ENCODE measurements at places on chromosomes 4 and X.

GRCh38 chr4:112321776-112322684 lies 24.9 kb downstream of the ALPK1 start:
- peak; percentile 26 for DNase-seq

DNA sequence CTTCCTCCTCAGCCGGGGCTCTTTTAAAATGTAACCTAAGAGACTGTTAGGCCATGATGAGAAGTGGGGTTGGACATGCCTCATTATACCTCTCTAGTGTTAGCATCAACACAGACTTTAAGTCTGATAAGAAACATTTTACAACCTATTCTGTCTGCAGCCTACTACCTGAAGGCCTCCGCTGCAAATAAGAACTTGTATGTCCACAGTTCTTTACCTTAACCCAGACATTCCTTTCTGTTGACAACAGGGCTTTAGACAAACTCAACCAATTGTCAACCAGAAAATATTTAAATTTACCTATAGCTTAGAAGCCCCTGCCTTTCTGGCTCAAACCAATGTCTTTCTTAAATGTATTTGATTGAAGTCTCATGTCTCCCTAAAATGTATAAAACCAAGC lies 1418.6 kb downstream of the STIM2 start:
- no peak for DNase-seq

- DNase-seq: no peak
Observed at GRCh38 chr4:81454499-81454898, 17.2 kb downstream of the RASGEF1B start.

DNA sequence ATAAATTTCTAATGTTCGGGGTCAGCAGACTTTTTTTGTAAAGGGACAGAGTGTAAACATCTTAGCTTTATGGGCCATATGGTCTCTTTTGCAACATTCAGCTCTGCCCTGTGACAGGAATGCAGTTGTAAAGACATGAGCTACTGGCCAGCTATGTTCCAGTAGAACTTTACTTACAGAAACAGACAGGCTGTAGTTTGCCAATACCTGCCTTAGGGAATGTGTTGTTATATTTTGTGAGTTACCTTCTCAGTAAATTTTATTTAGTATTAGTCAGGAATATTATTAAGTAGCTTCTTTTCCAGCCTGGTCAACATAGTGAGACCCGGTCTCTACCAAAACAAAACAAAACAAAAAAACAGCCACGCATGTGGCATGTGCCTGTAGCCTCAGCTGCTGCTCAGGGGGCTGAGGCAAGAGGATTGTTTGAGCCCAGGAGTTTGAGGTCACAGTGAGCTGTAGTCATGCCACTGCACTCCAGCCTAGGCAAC lies 48.7 kb downstream of the HTT start:
- no peak for DNase-seq

GRCh38 chr4:70591955-70592582 lies at the start of gene AMBN:
TSS of gene AMBN (plus strand) at chr4:70592256. CDS start at chr4:70592359, 103 bp downstream.
- no peak for DNase-seq

- no peak for DNase-seq
Observed at GRCh38 chr4:119299741-119300100, 22.2 kb downstream of the FABP2 start.

- DNase-seq: no peak
Observed at GRCh38 chrX:1779626-1780025, 164.8 kb downstream of the ASMT start.

- no peak for DNase-seq
Observed at GRCh38 chr4:26206339-26206738, 114.5 kb upstream of the RBPJ start.

DNA sequence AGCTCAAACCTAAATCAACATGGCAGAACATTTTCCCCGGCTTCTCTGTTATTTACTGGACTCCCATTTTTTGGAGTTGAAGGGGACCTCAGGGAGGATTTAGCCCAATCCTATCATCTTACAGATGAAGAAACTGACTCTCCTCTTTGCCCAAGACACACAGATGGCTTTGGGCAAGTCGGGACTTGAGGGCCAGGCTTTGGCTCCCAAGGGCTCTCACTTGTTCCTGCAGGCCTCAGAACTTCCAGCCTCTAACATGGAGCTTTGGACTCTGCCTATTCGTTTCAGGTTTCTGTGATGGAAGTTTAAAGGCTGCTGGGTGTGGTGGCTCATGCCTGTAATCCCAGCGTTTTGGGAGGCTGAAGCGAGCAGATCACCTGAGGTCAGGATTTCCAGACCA lies 59.5 kb downstream of the RHOH start:
- no peak for DNase-seq

DNA sequence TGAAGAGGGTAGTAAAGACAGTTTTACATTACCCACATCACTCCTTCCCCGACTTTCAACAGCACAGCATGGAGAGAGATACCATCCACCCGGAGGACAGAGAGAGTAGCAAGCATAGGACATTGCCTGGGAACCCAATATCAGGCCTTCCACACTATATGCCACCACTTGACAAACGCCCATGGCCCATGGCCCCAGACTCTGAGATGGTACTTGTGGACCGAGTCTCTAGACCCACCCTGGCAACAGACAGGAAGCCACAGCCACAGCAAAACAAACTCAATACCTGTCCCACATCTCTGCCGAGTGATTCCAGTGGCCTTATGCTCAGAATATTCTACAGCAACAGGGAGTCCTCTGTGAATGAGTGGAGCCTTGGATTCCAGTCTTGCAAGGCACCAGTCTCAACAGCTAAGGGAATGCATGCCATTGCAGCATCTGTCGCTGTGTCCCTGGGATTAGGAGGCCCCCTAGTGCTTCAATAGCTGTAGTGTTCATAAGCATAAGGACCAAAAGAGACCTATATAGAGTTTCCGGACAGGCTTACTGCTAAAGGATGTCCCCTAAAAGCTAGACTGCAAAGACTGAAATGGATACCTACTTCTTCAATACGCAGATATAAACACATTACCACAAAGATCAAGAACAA lies 14.7 kb upstream of the CT55 start:
- no peak for DNase-seq

DNA sequence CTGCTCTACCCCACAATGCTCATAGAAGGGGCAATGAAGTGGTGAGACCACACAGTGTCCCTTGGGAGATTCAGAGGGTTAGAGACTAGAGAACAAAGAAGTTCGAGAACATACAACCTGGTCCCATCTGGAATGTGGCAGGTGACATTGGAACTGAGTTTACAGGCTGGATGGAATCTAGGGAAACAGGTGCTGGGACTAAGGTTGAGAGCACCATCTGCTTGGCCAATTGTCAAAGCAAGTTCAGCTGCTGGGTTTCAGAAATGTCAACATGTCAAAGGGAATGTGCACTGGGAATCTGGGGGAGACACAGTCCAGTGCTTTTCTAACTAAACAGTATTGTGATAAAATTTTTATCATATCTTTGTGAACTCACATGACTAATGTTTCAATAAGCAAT lies 15.9 kb upstream of the FAM13A start:
- no peak for DNase-seq

- no peak for DNase-seq
Observed at GRCh38 chrX:85139422-85139821, 104.2 kb downstream of the SATL1 start.

Measured in stimulated activated CD8-positive, alpha-beta memory T cell treated with anti-CD3 and anti-CD28 coated beads, Interleukin-12 subunit alpha, Interleukin-12 subunit beta, amount 100 ng/mL, for 4 hours (primary cell).